Cortex of kidney (tissue), 1 donor: ENCODE measurements at places on chromosomes 12 and 14.

- no peak for DNase-seq
Observed at GRCh38 chr12:50840809-50841487, 1.8 kb upstream of the TMPRSS12 start.

- DNase-seq: no peak
Observed at GRCh38 chr14:39181026-39181692, 6.1 kb downstream of the PNN start.

GRCh38 chr14:89371585-89372511 lies 45.2 kb downstream of the FOXN3 start:
- no peak for DNase-seq

GRCh38 chr12:113910751-113911272 lies 55.3 kb downstream of the RBM19 start:
- DNase-seq: no peak

DNA sequence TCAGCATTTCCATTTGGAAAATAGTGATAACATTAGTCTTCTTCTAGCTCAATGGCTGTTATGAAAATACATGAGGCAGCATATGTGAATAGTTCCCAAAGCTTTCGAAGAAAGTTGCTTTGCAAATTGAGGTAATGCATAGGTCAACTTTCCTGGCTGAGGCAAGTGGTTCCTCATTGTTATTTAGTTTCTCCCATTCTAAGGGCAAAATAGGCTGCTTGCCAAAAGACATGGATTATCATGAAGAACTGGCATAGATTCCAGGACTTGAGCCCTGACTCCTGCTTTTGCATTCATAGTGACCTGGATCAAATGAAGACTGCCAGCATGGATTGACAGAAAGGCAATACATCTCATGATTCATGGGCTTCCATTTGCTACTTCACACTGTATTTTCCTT lies 35.7 kb downstream of the LRFN5 start:
- no peak for DNase-seq

GRCh38 chr14:64186231-64187129 lies 107.7 kb downstream of the ESR2 start:
- DNase-seq: no peak

DNA sequence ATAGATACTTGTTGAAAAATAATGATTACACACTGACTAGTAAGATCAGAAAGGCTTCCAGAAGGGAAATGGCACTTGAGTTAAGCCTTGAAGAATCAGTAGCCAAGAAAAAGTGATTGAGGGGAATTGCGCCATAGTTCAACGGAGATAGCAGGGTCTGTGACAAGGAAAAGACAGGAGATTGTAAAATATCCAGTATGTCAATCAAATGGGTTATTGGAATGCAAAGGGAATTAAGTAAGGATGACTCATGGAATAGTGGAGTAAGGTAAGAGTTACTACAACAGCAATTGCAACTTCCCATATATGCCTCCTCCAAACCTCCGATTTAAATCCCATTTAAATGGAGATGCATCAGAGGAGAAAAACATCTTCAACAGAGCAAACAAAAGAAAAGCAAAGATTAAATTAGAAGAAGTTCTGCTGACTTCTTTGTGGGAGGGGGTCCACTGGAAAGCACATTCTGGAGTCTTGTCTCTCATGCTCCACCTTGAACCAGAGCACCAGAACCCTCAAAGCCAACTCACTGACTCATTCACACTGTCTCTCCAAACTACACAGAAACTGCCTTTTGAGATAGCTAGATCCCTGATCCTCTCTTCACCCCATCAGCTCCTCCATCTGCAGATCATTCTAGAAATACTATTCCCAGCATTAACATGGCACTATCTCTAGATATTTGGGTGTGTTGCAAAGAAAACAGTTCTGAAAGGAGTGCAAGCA lies 138.2 kb downstream of the NUAK1 start:
- DNase-seq: no peak

DNA sequence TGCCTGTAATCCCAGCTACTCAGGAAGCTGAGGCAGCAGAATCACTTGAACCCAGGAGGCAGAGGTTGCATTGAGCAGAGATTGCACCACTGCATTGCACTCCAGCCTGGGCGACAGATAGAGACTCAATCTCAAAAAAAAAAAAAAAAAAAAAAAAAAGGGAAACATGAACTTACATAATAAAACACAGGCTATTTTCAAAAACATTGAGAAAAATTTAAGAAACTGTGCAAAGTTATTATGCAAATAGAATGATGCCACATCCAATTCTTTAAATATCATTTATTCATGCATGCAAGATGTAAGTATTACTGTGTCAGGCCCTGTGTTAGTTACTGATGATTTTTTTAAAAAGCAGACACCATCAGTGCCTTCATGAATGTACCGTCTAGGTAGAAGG lies 20.0 kb upstream of the SLC16A7 start:
- DNase-seq: no peak

- no peak for DNase-seq
Observed at GRCh38 chr14:92733007-92733406, 15.4 kb downstream of the LGMN start.

DNA sequence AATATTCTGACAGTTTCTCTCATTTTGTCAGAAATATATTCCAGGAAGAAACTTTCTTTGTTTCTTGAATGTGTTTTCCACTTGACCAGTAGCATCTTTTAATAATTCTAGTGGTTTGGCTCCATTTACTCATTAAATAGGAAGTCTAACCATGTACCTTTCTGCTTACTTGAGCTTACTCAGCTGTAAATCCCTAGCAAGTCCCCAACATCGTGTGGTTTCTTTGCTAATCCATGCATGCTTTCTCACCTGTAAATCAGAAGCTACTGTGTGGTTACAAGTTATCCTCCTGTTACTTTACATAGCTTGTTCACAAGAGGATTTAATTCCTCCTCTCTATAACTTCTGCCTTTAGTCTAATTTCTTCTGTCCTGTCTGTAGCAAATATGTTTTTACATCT lies 227.7 kb downstream of the FSCB start:
- DNase-seq: no peak

DNA sequence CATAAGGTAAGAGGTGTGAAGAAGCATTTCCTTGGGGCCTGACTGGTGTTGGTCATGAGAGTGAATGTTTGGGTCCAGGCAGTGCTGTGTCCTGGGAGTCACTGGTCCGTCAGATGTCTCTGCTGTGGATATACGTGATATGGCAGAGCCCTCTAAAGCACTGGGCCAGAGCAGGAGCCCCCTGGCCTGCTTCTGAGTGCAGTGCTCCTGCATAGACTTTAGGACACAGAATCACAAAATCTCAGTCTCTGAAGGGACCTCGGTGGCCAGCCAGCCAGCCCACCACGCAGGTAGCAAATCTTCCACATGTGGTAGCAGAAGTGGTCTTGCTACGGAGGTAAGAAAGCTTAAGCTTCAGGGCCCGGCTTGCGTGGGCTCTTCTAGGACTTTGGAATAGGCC lies 18.5 kb upstream of the AQP2 start:
- no peak for DNase-seq

- DNase-seq: no peak
Observed at GRCh38 chr14:47541662-47542061, 133.7 kb downstream of the MDGA2 start.

DNA sequence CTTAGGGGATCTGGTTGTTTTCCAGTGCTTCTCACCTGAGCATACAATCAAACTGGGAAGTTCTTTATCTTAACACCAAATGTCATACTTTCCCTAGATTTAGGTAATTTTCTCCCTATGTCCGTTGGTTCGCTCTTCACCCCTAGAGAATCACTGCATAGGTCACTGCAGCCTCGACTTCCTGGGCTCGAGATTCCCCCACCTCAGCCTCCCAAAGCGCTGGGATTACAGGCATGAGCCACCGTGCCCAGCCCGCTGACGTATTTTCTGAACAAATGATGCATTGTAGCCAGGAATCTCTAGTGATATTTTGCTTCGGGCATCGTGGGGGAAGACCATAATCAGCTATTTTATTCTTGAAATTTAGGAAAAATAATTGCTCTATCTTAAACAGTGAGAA lies 1.1 kb upstream of the RPL41 start:
- DNase-seq: no peak

DNA sequence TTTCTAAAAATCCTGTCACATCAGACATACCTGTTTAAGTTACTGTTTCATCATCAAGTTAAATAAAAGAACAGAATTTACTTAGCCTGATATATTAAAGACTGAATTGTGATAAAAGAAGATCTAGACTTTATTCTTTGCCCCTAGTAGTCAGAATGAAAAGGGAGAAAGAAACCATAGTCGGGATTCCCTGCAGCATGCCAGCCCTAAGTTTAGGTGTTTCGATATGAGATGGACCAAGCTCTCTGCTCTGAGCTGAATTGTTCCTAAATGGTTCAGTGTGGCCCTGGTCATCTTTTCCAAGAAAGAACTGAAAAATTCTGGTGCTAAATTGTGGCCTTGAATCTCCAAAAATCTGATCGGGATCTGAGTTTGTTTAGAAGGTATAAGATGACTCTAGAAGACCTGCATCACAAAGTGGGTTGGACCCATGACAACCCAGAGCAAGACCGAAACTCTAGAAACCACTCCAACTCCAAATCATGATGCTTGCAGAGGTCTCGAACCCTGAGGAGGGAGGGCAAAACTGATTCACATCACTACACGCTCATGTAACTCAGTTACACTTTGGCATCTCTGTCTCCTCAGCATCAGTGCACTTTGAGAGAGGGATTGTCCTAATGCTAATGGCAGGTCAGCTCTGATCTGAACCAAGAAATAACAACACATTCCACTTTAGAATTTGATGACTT lies 15.7 kb downstream of the PTGER2 start:
- DNase-seq: no peak

GRCh38 chr12:48600552-48600951 lies 30.7 kb upstream of the LALBA start:
- no peak for DNase-seq

DNA sequence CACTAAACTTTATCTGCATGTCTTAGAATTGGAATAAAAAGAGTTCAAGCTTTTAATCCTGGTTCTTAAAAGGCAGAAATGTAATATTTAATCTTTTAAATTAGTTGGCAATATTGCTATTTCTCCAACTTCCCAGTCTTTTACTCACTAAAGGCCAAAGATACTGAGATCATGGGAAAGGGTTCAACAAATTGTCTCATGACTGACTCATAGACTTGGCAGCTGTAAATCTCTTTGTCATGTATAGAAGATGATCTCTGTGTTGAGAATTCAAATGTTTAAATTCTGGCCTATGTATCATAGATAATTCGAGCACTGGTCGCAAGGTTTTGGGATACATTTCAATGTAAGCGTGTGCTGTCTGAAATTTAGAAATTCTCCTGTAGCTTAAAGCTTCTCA lies 40.1 kb upstream of the STRAP start:
- no peak for DNase-seq

GRCh38 chr12:104473374-104473983 lies 16.7 kb downstream of the CHST11 start:
- DNase-seq: no peak

DNA sequence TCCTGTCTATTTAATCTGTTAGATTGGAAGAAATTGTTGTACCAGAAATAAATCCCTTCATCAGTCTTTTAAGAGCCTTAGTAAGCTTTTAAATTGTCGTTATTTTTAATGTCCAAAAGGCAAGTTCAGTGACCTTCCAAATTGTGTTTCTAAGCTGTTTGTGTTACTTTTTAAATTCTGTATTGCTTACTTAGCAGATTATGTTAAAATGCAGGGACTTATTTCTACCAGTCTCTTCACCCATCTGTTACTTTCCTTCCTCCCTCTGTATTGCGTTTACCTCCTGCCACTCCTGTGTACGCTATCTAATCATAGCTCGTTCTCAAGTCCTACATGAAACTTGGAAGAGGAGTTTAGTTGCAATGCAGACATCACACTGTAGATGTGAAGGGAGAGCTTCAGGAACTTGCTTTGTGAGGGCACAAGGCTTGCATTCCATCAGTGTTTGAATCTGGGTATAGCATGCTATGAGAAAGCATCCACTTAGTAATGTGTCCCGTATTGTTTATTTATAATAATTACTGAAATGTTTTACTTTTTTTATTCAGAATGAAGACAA lies 406.5 kb upstream of the RGS6 start:
- DNase-seq: no peak

DNA sequence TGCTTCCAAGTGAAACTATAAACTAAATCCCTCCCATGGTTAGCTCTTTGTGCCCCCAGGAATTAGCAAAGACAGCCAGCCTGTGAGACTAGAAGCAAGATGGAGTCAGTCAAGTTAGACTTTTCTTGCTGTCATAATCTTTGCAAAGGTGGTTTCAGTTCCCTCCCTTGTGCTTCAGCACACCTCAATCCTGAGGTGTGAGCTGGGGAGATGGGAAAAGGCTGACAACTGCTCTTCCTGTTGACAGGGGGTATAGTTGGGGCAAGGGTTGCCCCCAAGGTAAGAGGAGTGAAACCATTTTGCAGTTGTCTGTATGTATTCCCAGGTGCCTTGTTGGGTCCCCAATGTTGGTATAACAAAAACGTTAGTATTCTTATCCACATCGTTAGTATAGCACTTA lies 12.3 kb upstream of the CPM start:
- DNase-seq: no peak

GRCh38 chr14:94926176-94926575 lies 156.3 kb upstream of the GSC start:
- DNase-seq: no peak

DNA sequence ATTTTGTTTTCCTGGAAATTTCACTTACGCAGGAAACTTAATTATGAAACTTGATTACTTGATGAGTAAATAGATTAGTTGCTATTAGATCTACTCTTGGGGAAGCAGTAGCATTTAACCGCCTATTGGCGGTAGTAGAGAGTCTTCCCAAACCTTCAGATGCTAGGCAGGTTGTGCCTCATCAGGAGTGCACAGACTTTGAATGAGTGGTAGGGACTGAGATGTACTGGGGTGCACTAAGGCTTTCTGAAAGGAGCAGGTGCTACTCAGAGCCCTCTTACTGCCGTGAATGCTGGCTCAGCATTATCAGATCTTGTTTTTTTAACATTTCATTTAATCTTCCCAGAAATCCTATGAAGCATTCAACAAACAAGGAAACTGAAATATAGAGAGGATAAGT lies 7.7 kb downstream of the GATC start:
- DNase-seq: no peak

DNA sequence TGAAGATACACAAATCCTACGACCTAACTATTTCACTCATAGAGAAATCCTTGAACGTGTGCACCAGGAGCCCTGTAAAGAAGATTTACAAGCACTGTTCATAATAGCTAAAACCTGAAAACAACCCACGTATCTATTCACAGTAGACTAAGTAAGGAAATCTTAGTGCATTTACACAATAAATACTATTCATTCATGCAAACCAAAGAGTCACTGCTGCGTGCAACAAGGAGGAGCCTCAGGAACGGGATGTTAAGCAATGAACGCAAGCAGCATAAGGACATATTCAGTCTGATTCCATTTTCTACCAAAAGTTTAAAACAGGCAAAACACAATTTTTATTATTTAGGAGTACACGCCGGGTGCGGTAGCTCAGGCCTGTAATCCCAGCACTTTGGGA lies 176.6 kb downstream of the TTC7B start:
- DNase-seq: no peak

DNA sequence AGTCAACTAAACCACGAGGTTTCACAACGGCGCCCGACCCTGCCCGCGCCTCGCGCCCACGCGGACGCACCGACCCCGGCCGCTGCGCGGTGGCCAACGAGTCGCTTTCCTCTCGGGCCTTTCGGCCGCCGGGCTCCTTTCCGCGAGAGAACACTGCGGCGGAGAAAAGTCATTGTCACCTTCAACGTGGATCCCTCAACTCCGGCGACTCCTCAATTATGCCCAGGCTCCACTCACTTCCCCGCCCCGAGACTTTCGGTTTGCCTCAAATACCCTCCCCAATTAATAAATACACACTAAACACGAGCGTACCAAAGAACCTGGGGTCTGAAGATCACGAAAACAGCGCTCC lies 450 bp downstream of the SINHCAF start:
- no peak for DNase-seq

- no peak for DNase-seq
Observed at GRCh38 chr14:76961631-76962302, 66.7 kb downstream of the IRF2BPL start.

- no peak for DNase-seq
Observed at GRCh38 chr14:59711080-59711479, 134.5 kb upstream of the CCDC175 start.
